ENCODE measurements at places on chromosomes 5 and 9.
A peak's percentile ranks its signal among the peaks of the same experiment; 100 is the strongest.

GRCh38 chr5:78912085-78912771 is 72.9 kb downstream of the ARSB start:
- DNase-seq: peak; percentile 54

DNA sequence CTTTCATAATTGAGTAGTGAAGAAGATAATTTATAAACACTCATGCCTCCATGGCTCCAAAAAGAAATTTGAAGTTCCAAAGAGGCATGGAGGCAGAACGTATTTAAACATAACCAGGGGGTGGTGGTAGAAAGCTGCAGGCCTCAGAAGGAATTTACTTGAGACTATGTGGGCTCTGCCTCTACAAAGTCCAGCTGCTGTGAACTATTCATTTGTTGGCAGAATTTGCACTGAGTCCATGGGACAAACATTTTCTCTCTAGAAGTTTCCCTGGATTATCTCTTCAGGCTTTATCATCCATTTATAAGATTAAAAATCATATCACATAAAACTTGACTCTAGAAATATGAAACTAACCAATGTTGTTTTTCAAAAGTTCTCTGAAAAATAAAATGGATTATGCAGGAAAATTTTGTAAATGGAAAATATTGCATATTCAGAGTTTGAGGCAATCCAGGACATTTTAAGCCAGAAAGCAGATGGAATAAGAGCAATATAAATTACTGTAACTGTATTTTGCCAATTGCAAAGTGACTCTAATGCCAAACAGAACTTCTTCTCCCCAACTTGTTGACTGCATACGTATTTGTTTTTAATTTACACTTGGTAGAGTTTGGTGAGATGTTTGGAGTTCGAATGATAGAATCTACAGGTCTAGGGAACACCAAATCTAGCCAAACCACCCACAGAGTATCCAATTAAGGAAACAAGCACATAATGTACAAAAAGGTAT is 258.2 kb downstream of the ENC1 start:
- no peak for DNase-seq

GRCh38 chr5:35878079-35878478 is 21.4 kb downstream of the IL7R start:
- no peak for DNase-seq

DNA sequence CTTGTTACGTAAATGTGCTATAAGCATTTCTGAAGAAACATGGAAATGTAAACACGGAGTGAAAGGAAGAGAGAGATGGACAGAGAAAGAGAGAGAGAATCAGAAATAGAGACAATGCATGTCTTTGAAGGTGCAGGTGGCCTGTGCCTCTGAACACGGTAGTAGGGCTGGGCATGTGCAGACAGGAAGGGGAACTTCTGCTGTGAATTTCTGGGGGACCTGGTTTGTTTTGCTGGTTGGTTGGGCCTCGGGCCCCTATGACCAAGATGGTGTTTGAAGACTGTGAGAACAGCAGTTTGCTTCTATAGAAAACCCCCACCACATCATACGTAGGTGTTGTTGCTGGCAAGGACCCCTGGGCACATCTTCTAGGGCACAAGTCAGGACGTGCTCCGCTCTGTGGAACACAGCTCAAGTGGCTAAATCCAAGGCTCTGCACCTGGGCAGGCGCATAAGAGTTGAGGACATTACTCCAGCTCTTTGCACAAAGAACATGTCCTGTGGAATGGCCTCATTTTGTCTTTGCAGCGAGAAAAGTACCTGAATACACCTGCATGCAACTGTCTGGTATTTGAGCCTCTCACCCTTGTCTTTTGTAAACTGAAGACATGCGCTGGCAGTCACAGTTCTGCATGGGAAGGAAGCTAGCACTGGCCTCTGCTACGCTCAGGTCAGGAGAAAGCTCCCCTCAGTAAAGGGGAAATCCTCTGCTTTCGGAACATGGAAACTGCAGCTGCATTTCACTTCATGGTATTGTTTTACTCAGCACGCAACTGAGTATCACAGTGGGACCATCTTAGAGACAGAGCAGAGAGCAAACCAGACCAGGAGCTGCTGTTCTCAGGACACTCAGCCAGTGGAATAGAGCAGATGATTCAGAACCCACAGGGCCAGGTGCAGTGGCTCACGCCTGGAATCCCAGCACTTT is 2.7 kb downstream of the OR2V2 start:
- DNase-seq: no peak

- no peak for DNase-seq
These were observed 13.9 kb downstream of the LHFPL2 start for GRCh38 chr5:78634634-78635033.

GRCh38 chr9:80094176-80094771 is 522.5 kb downstream of the TLE4 start:
- no peak for DNase-seq

GRCh38 chr9:112516769-112517168 is 30.1 kb downstream of the KIAA1958 start:
- DNase-seq: no peak

- DNase-seq: no peak
These were observed 107.2 kb upstream of the SLIT3 start for GRCh38 chr5:169408171-169408570.

GRCh38 chr9:90872835-90873294 is 71.2 kb downstream of the SYK start:
- no peak for DNase-seq

- no peak for DNase-seq
These were observed 62.5 kb downstream of the EXOSC2 start for GRCh38 chr9:130756037-130756436.

- DNase-seq: no peak
These were observed 8.8 kb upstream of the CCL27 start for GRCh38 chr9:34671307-34671706.

DNA sequence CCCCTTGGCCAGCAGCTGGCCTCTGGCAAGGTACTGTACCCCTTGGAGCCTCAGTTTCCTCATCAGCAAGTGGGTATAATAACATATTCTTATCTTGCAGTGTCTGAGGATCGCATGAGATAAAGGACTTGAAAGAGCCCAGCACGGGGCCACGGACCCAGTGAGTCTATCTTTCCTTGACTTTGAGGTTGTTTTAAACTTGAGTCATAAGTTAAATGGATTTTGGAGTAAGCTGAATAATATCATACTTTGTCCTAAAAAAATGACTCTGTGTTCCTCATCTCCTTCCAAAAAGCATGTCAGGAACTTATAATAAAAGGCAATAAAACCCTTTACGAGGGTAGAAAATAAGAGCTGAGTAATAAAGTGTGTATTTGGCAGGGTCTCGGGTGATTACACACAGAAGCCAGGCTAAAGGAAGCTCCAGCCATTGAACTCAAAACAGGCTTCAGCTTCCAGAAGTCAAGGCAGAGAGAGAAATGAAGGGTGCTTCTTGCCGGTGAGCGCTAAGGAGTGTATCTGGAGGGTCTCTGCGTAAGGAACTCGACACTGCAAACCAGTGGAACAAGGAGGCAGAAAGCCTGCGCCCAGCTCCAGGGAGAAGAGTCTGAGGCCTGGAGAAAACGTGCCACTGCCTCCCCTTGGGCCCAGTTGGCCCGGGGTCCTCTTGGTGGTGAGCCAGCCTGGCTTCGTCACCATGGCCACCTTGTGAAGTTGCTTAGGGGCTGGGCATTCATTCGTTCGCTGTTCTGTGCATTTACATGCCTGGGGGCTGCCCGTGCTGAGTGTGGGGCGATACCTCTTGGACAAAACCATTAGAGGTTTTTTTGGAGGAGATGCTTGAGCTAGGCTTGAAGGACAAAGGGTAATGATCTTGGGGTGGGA is 72.4 kb upstream of the PHYKPL start:
- DNase-seq: no peak

DNA sequence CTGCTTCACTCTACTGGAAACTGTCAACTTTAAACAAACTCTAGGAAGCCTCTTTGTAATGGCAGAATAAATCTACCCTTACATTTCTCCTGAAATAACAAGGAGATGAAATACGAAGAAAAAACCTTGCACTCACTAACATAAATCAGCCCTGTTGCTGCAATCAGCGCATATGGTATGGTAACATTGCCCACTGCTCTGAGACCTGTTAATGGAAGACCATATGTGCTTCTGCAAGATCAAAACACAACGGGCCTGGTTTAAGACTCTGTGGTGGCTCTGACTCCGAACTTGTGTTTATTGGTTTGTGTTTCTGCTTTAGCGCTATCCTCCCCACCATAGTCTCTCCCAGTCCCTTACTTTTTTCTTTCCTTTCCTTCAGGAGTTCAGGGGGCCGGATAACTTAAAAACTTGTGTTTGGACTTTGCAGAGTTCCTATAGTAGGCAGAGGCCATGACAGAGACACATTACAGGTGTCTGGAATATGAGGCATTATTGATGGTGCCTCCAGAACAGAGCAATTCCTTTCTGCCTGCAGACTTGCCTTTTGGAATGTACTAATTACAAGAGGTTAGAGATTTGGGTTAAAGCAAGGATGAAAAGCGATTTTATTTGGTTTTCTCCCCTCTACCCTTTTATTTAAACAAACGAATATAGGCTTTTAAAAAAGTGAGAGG is 110.8 kb downstream of the PSAT1 start:
- DNase-seq: peak; percentile 76

GRCh38 chr5:135025730-135026644 is 8.0 kb downstream of the PITX1 start:
- no peak for DNase-seq

DNA sequence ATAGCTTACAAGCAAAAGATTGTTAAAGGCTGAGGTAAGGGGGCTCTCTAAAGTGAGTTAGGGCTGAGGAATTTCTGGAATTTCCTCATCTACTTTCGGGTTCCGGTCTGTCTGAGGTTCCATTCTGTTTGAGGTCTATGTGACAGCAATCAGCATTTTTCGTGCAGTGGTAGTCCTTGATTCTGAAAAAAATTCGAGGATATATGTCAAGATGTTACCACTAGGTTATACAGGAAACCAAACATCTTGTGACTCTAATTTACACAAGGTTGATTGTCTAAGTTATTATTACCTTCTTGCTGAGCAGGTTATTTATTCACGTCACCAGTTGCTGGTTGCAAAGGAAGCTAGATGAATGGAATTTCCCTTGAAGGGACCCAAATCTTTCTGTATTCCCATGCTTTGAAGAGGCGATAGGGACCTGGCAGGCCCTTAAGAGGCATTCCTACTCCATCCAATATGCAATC is 35.2 kb downstream of the RLN2 start:
- no peak for DNase-seq

GRCh38 chr5:168481330-168481788 is 4.9 kb upstream of the RARS1 start:
- no peak for DNase-seq

DNA sequence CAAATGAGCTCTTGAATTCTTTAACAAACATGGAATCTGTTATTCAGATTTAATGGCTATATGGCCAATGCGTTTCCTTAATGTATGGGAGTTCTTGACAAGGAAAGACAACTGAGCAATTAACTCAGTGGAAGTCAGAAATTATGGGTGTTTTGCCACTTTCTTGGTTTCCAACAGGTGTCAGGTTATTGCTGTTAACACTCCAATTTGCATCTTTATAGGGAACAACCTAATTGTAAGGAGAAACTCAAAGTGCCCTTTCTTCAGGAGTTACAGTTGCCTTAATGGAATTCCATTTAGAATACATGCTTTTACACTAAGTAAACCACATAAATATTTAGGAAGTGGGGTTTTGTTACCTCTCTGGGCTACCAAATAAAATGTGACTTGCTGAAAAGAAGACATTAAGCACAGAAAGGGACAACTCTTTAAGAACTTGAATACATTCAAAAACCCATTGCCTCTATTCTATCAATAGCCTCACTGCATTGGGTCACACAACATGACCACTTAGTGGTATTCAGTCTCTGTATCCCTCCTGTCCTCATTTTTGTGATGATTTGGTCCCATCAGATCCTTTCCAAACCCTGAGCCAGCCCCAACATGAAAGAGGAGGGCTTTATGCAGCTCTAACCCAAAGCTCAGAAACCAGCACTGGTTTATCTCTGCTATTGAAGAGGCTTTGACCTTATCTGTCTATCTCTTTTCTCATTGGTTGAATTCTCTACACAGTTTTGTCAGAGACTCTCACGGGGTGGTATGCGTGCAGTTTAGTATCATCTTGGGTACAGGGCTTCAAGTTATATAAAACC is 118.7 kb downstream of the EDIL3 start:
- no peak for DNase-seq

- no peak for DNase-seq
These were observed 107.4 kb downstream of the JAKMIP2 start for GRCh38 chr5:147675168-147675567.

GRCh38 chr9:106878934-106879333 is 16.0 kb downstream of the ZNF462 start:
- DNase-seq: peak; percentile 88

DNA sequence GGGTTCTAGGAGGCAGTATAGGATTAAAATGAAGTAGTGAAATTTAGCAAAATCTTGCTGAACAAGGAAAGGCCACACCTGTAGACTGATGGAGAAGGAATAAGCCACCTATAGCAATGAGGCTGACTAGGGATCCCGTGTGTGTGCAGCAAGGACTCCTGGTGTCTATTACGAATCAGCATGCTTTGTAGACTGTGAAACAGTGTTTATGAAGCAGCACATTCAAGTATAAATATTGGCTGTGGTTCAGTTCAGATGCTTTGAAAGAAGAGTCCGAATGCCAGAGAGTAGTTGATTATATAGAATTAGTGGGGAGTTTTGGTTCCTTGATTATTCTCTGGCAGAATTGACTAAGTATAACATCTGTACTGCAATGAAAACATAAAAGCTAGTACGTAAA is 41.8 kb downstream of the CAST start:
- DNase-seq: no peak

DNA sequence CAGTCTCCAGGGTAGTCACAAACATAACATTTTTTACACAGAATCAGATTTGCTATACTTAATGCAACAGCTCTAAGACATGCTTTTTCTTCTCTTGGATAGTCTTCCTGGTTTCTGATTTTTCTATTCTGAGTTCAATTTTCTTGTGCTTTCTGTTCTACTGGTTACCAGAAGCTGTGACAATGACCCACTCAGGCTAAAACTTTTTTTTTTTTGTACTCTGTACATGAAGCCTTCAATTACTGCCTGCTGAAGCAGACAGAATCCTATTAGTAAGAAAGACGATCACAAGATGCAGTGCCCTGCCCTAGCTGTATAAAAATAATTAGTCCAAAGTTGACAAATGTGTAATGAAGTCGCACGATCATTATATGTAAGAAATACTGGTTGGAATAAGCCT is 231.1 kb upstream of the TBCA start:
- no peak for DNase-seq

- DNase-seq: no peak
These were observed 157.5 kb downstream of the TRIM32 start for GRCh38 chr9:116844621-116845020.

GRCh38 chr9:4661165-4661564 is 929 bp upstream of the PLPP6 start:
- no peak for DNase-seq

GRCh38 chr5:64775291-64775690 is 6.6 kb downstream of the CWC27 start:
- no peak for DNase-seq

Measured in SK-N-DZ (cell line).